Natural killer cell treated with Interleukin-12 subunit alpha and Interleukin-12 subunit beta and Interleukin-15 and Interleukin-18, amount 100 ng/mL, for 72 hours (primary cell): ENCODE measurements at places on chromosomes 1 and 21.

DNA sequence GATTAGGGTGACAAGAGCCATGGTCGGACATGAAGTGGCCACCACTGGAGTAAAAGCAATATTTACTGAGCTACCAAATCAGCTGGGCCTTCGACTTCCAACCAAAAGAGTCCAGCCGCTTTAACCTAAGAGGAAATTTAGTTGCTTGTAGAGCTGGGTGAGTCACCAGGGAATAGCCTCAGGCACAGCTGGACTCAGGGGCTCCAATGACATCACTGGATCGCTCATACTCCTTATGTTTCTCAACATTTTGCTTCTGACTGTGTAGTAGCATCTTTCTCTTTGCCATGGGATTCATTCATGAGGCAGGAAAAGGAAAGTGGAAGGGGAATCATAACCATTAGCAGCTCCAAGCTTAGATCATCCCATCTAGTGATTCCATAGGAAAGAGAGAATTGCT, 664.4 kb downstream of the MATN1 start:
- no peak overlapping the region for H3K27ac ChIP-seq
- no peaks in the 10 kb centered on the region for H3K36me3 ChIP-seq
- H3K27me3 ChIP-seq = peaks cover 32% of the 10 kb centered on the region
- no peak for DNase-seq

GRCh38 chr1:227395426-227396028, 77.2 kb upstream of the CDC42BPA start:
- no peaks in the 10 kb centered on the region for H3K36me3 ChIP-seq
- no peak overlapping the region for H3K27ac ChIP-seq
- H3K4me1 ChIP-seq = peaks cover 4% of the 10 kb centered on the region
- no peak for DNase-seq
- H3K27me3 ChIP-seq = peaks cover 48% of the 10 kb centered on the region
- no peak overlapping the region for H3K4me3 ChIP-seq

GRCh38 chr21:45132841-45133573, 58.6 kb downstream of the ADARB1 start:
- peaks cover 16% of the 10 kb centered on the region for H3K4me1 ChIP-seq
- no peaks in the 10 kb centered on the region for H3K36me3 ChIP-seq
- H3K27ac ChIP-seq = no peak overlapping the region
- no peaks in the 10 kb centered on the region for H3K27me3 ChIP-seq
- DNase-seq = no peak
- no peak overlapping the region for H3K4me3 ChIP-seq

DNA sequence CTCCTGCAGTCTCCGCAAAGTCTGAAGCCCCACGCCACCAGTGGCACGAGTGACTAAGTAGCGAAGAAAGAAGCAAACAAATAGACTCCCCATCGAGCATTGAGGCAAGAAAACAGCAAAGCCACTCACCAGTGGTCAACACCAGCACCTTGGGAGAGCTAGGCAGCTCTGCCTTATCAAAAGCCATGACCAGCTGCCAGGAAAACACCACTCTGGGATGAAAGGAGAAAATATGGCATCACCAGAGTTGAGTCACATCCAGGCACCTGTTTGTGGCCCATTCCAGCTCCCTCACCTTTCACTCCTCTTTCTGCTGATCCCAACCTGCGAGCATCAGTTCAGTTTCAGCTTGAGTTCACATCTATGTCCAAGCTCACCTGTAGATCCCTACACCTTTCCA, 17.2 kb downstream of the PDZK1 start:
- H3K27ac ChIP-seq = no peak overlapping the region
- no peak for DNase-seq
- H3K36me3 ChIP-seq = no peaks in the 10 kb centered on the region
- H3K4me3 ChIP-seq = peak overlapping the region; percentile 20

DNA sequence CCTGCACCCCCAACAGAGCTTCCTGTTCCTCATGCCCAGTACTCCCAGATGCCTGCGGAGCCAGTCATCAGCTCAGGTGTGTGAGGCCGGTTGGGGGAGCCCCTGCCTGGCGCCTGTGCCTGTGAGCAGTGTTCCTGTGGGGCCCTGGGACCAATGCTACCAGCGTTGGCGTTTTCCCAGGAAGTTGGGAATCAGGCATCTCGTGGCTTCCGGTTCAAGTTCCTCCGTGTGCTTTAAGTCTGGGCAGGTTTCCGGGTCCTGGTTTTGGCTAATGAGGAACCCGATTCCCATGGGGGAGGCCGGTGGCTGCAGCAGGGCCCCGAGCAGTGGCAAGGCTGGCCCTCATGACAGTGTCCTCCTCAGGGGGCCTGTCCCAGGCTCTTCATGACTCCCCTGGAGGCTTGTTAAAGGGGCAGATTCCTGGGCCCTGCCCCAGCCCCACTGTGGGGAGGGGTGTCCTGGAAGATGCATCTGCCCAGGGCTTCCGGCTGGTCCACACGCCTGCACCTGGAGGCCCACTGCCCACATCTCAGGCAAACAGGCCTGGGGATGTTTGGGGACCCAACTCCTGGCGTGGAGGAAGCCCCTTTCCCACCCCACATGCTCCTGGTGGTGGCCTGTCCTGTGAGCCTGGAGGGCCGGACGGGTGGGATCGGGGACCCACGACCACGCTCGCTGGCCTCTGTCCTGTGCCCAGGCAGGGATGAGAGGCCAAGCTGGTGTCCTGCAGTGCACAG, 26.2 kb downstream of the TP73 start:
- DNase-seq = peak; percentile 49
- no peaks in the 10 kb centered on the region for H3K36me3 ChIP-seq
- peak overlapping the region; percentile 15 for H3K4me3 ChIP-seq
- H3K4me1 ChIP-seq = peaks cover 23% of the 10 kb centered on the region
- H3K27me3 ChIP-seq = peaks cover 17% of the 10 kb centered on the region

GRCh38 chr21:19810779-19811178, 1187.4 kb upstream of the NCAM2 start:
- H3K36me3 ChIP-seq = peaks cover 6% of the 10 kb centered on the region
- H3K4me1 ChIP-seq = no peaks in the 10 kb centered on the region
- no peaks in the 10 kb centered on the region for H3K27me3 ChIP-seq
- no peak overlapping the region for H3K27ac ChIP-seq
- H3K4me3 ChIP-seq = no peak overlapping the region

DNA sequence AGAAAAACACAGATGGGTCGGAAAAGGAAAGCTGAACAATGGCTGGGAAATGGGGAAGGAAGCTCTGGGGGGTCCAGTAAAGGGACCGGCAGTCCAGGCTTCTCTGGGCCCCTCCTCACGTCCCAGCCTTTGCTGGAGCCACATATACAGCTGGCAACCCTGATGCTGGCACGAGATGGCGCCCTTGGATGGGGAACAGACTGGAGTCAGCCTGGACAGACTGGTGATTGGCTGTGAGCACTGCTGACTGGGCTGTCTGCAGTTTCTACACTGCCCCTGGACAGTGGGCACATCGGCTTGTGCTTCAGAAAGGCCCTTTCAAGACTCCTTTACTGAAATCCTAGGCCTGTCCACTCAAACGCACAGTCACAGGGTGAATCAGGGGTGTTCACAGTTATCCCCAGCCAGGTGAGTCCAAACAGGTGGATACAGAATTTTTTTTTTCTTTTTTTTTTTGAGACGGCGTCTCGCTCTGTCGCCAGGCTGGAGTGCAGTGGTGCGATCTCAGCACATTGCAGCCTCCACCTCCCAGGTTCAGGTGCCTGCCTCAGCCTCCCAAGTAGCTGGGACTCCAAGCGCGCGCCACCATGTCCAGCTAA, 31.1 kb upstream of the ZBTB40 start:
- no peaks in the 10 kb centered on the region for H3K4me1 ChIP-seq
- H3K36me3 ChIP-seq = no peaks in the 10 kb centered on the region
- no peak overlapping the region for H3K4me3 ChIP-seq
- DNase-seq = no peak
- H3K27me3 ChIP-seq = peaks cover 23% of the 10 kb centered on the region
- H3K27ac ChIP-seq = no peak overlapping the region

DNA sequence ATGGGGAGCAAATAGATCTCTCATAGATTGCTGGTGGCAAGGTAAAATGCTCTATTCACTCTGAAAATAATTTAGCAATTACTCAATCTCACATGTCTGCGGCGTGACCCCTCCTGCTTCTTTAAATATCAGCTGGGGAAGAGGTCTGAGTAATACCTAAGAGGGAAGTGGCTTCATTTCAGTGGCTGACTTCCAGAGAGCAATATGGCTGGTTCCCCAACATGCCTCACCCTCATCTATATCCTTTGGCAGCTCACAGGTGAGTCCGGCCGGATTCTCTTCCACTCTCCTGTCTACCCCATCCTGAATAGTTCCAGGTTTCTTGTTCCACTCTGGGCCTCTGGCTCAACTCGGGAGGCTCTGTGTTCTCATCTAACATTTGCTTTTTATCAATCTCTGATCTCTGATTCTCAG, at the start of gene SLAMF7:
Gene SLAMF7 (plus strand): TSS at position 150 of the 414 bp plus-strand sequence. CDS start 55 bp downstream, at position 205.
- peak within 1 kb of the TSS; percentile 93 for H3K27ac ChIP-seq
- peaks cover 66% of the 10 kb centered on the region for H3K36me3 ChIP-seq
- peaks cover 72% of the 10 kb centered on the region for H3K4me1 ChIP-seq
- peak within 1 kb of the TSS; percentile 89 for H3K4me3 ChIP-seq
- peak; percentile 87 for DNase-seq
- H3K27me3 ChIP-seq = no peaks in the 10 kb centered on the region

DNA sequence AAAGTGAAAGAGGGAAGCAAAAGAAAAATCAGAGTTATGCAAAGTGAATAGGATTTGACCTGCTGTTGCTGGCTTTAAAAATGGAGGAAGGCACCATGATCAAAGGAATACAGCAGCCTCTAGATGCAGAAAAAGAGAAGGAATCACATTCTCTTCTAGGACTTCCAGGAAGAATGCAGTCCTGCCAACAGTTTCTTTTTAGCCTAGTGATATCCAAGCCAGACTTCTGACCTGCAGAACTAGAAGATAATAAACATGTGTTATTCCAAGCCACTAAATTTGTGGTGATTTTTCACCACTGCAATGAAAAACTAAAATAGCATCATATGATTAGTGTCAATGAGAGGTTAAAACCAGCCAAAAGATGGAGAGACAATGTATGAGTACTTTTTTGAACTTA, 101.9 kb upstream of the ADAMTS5 start:
- DNase-seq = no peak
- H3K27me3 ChIP-seq = no peaks in the 10 kb centered on the region
- H3K27ac ChIP-seq = no peak overlapping the region
- H3K4me1 ChIP-seq = no peaks in the 10 kb centered on the region
- no peak overlapping the region for H3K4me3 ChIP-seq
- peaks cover 6% of the 10 kb centered on the region for H3K36me3 ChIP-seq

DNA sequence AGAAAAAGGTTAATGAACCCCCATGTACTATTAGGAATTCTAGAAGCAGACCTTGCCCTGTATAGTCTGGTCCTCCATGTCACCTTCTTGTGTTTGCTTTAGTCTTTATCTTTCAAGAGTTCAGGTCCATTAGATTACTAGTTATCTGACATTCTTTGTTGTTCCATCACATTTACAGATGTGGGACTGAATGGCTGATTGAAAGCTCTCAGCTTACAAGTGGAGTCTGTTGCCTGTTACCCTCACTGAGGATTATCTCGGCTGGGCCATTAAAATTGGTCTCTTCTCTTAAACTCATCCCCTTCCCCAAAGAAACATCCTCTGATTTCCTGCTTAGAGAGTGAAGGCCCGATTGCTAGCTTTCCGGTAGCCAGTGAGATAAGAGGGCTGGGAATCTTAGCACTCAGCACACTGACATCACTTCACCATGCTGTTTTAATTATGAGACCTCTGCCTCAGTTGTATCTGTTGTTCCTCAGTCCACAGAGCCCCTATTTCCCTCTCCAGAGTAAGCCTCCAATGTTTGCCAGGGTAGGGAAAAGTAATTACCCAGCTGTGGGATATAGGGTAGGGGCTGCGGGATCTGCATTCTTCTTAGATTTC, 76.8 kb downstream of the LPGAT1 start:
- H3K27ac ChIP-seq = no peak overlapping the region
- no peaks in the 10 kb centered on the region for H3K27me3 ChIP-seq
- no peak for DNase-seq
- no peaks in the 10 kb centered on the region for H3K4me1 ChIP-seq
- H3K4me3 ChIP-seq = no peak overlapping the region
- peaks cover 11% of the 10 kb centered on the region for H3K36me3 ChIP-seq

DNA sequence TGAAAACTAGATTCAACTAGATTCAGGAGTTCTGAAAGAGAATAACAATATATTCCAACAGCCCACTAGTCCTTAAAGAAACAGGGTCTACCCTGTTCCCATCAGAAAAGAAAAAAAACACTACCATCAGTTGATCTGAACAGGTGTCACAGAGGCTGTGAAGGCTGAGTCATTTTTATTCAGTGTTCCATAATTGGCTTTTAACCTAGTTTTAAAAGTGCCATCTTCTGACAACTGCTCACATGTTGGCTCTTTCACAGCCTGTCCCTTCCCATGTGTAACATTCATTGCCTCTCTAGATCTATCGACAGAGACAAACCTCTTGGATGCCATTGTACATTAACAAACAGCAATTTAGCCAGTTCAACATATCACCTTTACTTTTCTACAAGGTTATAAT, 243.7 kb downstream of the TBX15 start:
- no peaks in the 10 kb centered on the region for H3K36me3 ChIP-seq
- DNase-seq = no peak
- H3K27me3 ChIP-seq = no peaks in the 10 kb centered on the region

GRCh38 chr1:93502571-93502970, 54.7 kb downstream of the FNBP1L start:
- peaks cover 4% of the 10 kb centered on the region for H3K4me1 ChIP-seq
- no peak overlapping the region for H3K4me3 ChIP-seq
- DNase-seq = no peak
- no peaks in the 10 kb centered on the region for H3K36me3 ChIP-seq

GRCh38 chr1:171754353-171754705, 12.5 kb upstream of the VAMP4 start:
- peaks cover 5% of the 10 kb centered on the region for H3K27me3 ChIP-seq
- H3K4me3 ChIP-seq = no peak overlapping the region
- no peaks in the 10 kb centered on the region for H3K4me1 ChIP-seq
- DNase-seq = no peak

- H3K4me1 ChIP-seq = no peaks in the 10 kb centered on the region
- H3K36me3 ChIP-seq = no peaks in the 10 kb centered on the region
- no peak overlapping the region for H3K4me3 ChIP-seq
- no peak overlapping the region for H3K27ac ChIP-seq
Observed at GRCh38 chr1:87572008-87572407, 243.3 kb downstream of the LMO4 start.

DNA sequence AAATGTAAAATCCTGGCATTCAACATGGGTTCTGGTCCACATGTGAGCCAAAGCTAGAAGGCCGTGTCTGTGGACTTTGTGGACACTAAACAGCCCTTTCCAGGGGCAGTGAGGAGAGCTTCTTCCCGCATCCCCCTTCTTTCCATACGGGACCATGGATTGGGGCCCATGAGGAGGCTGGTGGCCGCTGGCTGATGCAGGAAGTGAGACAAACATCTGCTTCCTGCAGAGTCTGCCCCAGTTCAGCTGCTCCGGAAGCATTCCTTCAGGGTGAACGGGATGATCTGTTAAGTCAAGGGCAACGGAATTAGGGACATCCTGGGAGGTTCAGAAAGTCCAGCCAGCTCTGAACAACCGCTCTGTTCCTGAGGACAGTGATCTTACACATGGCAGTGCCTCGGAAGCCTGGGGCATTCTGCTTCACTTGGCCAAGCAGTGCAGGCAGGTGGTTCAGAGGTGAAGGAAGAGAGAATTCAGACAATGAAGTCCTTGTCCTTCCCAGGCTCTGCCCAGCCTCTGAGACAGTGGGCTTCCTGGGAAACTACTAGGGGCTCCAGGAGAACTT, 1.5 kb downstream of the CA6 start:
- H3K27ac ChIP-seq = peak overlapping the region; percentile 89
- H3K27me3 ChIP-seq = no peaks in the 10 kb centered on the region
- peak overlapping the region; percentile 30 for H3K4me3 ChIP-seq
- H3K36me3 ChIP-seq = no peaks in the 10 kb centered on the region
- DNase-seq = no peak
